H1 (cell line): ENCODE measurements at places on chromosomes 3 and 15. TPM values are rescaled to one million over a fixed set of nuclear protein-coding genes. Genes with fewer than 3 reads are reported as not detected.

- peak; percentile 34 for DNase-seq
These were observed 23.1 kb downstream of the LRRC31 start for GRCh38 chr3:169846458-169847193.

DNA sequence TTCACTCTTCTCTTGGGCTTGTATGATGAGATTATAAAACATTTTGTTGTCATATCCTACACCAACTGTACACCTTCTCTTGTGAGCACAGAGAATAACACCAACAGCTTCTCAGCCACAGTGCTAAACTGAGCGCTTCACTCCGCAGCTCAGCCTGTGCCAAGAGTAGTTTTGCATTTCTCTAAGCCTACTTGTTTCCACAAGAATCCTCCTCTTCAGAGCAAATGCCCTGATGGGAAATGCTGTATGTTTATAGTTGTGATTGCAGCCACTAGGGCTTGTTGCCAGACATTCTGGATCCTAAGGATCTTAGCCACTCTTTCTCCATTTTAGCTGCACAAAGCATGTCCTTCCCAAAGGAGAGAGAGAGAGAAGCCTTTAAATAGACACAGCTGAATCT, 138.8 kb upstream of the PLXND1 start:
- DNase-seq: no peak

DNA sequence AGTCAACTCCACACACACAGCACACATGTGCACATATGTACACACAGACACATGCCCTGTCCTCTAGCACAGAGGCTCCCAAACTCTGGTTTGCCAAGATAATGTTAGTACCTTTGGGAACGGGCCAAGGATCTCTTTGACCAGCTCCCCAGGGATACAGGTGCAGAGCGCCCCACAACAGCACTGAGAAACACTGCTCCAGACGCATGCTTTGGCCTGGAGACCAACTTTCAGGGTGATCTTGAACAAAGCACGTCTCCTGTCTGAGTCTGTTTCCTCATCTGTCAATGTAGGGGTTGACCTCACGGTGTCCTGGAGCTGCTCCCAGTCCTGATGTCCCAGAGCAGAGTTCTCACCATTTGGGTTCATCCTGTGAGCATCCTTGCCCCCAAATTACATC, 15.9 kb upstream of the SKOR1 start:
- DNase-seq: no peak

GRCh38 chr3:46614431-46614830, 2.1 kb downstream of the FAM240A start:
- no peak for DNase-seq

DNA sequence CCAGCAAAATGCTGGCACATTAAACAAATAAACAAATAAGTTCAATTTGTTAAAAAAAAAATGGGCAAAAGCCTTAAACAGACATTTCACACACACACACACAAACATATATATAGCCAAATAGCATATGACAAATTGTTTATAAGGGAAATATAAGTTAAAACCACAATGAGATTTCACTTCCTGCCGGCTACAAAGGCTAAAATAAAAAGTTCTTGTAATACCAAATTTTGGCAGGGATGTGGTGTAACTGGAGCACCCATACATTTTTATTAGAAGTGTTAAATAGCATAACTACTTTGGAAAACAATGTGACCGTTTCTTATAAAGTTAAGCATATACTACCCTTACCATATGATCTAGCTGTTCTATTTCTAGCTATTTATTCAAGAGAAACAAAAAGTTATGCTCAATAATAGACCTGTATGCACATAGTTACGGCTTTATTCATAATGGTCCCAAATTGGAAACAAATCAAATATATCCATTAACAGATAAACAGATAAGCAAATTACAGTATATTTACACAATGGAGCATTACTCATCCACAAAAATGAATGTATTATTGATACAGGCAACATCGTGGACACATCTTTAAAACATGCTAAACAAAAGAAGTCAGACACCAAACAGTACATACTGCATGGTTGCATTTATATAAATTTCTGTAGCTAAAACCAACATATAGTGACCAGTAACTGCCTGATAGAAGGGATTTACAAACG, 93.9 kb downstream of the EOMES start:
- no peak for DNase-seq

STX19 gene
- not detected in 2 replicates for total RNA-seq

CHRFAM7A gene
- 3.3 and 7.3 TPM in 2 replicates for total RNA-seq

TXNRD3 gene
- 3.2 and 3.4 TPM in 2 replicates for total RNA-seq

GADL1 gene
- 0.30 and 0.36 TPM in 2 replicates for total RNA-seq

POPDC2 gene
- total RNA-seq: 0.19 and 0.65 TPM in 2 replicates

MYO1E gene
- 138 and 142 TPM in 2 replicates for total RNA-seq

SEMA3B gene
- 4.7 and 4.8 TPM in 2 replicates for total RNA-seq

CILP gene
- total RNA-seq: not detected in 2 replicates

C2CD4A gene
- total RNA-seq: not detected in 2 replicates
